Hair follicular keratinocyte (primary cell): ENCODE measurements at places on chromosomes 4 and X. TPM values are rescaled to one million over a fixed set of nuclear protein-coding genes. Genes with fewer than 3 reads are reported as not detected.

GPR173 gene
- 0.08 TPM in 1 of 2 replicates, not detected in the other for total RNA-seq

GPRASP2 gene
- total RNA-seq: 4.5 and 6.0 TPM in 2 replicates

GPAT3 gene
- total RNA-seq: 1.4 and 4.7 TPM in 2 replicates

ASB5 gene
- total RNA-seq: not detected in 2 replicates

FHIP1A gene
- total RNA-seq: 17.2 and 18.8 TPM in 2 replicates

FRMD7 gene
- total RNA-seq: not detected in 2 replicates

CTAG1B gene
- total RNA-seq: not detected in 2 replicates

CLNK gene
- not detected in 2 replicates for total RNA-seq

GLRA2 gene
- not detected in 2 replicates for total RNA-seq

TMSB15A gene
- total RNA-seq: 0.68 TPM in 1 of 2 replicates, not detected in the other

ARR3 gene
- not detected in 2 replicates for total RNA-seq

MTMR8 gene
- total RNA-seq: 0.95 and 1.0 TPM in 2 replicates

LINC00632 gene
- total RNA-seq: 0.04 TPM in 1 of 2 replicates, not detected in the other

BMP15 gene
- total RNA-seq: not detected in 2 replicates

UNC5C gene
- total RNA-seq: 0.04 TPM in 1 of 2 replicates, not detected in the other

GNRHR gene
- total RNA-seq: not detected in 2 replicates

RHOXF1 gene
- not detected in 2 replicates for total RNA-seq

SAT1 gene
- total RNA-seq: 772 and 1,081 TPM in 2 replicates

QRFPR gene
- 0.55 and 3.5 TPM in 2 replicates for total RNA-seq

LUZP4 gene
- not detected in 2 replicates for total RNA-seq

HTT gene
- 26.1 and 26.5 TPM in 2 replicates for total RNA-seq

THAP6 gene
- total RNA-seq: 7.6 and 8.3 TPM in 2 replicates

ITM2A gene
- total RNA-seq: 10.2 and 15.3 TPM in 2 replicates

CFAP99 gene
- total RNA-seq: not detected in 2 replicates

TRIM2 gene
- total RNA-seq: 5.0 and 6.5 TPM in 2 replicates

CD40LG gene
- total RNA-seq: not detected in 2 replicates

SHISA3 gene
- total RNA-seq: not detected in 2 replicates

UGT2B7 gene
- total RNA-seq: not detected in 2 replicates

CENPU gene
- total RNA-seq: 15.5 and 31.4 TPM in 2 replicates

GABRQ gene
- not detected in 2 replicates for total RNA-seq

CXorf49 gene
- total RNA-seq: not detected in 2 replicates

PPID gene
- total RNA-seq: 35.9 and 44.8 TPM in 2 replicates

UGT8 gene
- total RNA-seq: 0.61 TPM in 1 of 2 replicates, not detected in the other

EREG gene
- total RNA-seq: 77.0 and 84.1 TPM in 2 replicates

GRPR gene
- not detected in 2 replicates for total RNA-seq

SRPK3 gene
- total RNA-seq: 0.11 TPM in 1 of 2 replicates, not detected in the other

PABPC1L2A gene
- not detected in 2 replicates for total RNA-seq

NPY1R gene
- total RNA-seq: not detected in 2 replicates
